ENCODE measurements at places on chromosomes 6 and 20.

DNA sequence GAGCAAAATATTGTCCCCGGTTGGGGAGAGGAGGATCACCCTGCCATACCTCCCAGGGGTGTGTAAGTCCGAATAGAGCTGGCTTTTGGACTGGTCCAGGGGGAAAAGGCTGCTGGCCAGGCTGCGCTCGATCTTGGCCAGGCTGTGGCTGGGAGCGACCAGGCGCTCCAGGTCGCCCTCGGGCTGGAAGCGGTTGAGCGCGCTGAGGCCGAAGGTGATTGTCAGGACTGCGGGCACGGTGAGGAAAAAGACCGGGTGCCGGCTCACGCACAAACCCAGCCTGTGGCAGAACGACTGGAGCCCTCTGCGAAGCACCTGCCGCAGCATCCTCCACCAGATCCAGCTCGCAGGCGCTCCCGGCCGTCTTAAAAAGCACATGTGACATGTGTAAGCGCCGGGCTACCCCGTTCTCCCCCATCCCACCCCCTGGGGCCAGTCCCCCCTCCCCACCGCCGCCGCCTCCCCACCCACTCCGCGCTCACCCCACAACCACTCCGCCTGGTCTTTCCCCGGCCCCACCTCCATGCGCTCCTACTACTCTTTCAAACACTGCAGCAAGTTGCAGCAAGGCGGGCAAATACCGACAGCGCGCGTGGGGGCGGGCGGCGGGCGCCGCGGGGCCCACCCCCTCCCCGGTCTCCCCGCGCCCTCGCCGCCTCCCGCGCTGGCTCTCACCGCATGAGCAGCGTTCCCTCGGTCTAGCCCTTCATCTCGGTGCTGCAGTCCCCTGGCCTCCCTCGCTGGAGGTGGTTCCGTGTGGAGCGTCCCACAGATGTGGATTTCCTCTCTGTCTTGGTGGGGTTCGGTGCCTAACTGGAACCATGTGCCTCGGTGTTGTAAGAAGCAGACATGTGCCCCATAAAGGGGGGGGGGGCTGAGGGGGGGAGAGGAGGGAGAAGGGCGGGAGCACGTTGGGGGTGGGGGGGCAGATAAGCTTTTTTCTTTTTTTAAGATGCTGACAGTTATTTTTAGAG lies 42.4 kb downstream of the PTCHD4 start:
- peak; percentile 9 for DNase-seq

DNA sequence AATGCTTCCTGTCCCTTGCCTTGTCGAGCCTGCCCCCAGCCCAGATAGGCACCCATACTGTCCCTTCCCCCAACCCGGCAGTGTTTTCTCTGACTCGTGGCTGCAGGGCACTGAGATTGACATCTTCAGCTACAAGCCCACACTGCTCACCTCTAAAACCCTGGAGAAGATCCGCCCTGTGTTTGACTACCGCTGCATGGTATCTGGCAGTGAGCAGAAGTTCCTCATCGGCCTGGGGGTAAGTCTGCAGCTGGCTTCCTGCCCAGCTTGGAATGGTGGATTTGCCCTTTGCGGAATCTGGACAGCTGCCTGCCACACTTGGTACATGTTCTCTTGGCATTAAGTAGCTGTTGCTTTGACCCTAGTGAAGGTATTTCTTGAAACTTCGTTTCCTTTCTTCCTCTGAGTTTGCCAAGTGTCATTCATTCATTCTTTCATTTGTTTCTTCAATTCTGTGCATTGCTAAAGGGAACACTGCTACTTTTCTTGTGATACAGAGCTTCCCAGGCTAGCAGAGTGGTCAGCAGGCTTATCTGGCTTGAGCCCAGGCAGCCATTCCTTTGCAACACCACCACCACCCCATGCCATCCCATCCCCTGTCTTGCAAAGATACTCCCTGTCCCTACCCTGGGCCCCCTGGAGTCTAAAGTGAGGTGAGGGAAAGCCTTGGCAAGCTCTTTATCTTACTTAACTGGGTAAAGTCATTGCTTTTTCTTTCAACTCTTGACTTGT lies 26.2 kb downstream of the CCDC167 start:
- no peak for DNase-seq

DNA sequence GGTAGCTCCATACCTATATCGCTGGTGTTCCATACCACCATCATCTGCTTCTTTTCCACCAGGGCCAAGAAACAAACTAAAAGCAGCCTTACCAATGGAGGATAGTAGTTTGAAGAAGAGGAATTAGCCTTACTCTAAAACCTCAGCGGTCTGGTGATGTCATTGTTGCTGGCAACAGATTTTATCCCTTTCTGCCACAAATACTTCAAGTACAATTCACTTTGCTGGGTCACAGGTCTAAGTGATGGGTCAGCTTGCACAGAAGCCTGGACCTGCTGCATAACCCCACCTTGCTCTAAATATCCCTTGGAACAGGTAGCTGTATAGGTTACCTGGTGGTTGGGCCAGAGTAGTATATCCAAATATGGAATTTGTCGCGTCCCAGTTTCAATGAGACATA lies 53.2 kb upstream of the THEMIS start:
- no peak for DNase-seq

GRCh38 chr6:143015300-143015706 lies 45.4 kb upstream of the AIG1 start:
- DNase-seq = no peak

GRCh38 chr6:161342039-161342438 lies 68.2 kb upstream of the AGPAT4 start:
- DNase-seq = no peak

- peak; percentile 92 for DNase-seq
Measured at GRCh38 chr20:62310757-62311121, 7.9 kb downstream of the ADRM1 start.

GRCh38 chr20:18981962-18982539 lies 168.5 kb downstream of the SCP2D1 start:
- DNase-seq = no peak

DNA sequence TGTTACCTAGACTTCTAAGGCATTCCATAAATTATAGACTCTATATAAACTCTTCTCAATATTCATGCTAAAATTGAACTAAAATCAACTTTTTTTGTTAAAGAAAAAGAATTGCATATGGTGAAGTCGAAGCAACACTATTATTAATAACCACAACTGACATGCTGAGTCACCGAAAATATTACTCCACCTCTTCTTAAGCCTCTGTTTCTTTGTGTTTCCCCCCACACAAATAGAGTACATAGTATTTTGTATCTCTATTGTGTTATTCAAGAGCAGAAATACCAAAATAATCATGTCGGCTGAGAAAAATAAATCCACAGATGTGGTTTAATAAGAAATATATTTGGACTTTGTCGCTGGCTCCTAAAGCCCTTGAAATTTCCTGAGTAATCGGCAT lies 23.8 kb downstream of the TFB1M start:
- DNase-seq = no peak

- no peak for DNase-seq
Measured at GRCh38 chr6:378958-379409, 12.6 kb upstream of the IRF4 start.

DNA sequence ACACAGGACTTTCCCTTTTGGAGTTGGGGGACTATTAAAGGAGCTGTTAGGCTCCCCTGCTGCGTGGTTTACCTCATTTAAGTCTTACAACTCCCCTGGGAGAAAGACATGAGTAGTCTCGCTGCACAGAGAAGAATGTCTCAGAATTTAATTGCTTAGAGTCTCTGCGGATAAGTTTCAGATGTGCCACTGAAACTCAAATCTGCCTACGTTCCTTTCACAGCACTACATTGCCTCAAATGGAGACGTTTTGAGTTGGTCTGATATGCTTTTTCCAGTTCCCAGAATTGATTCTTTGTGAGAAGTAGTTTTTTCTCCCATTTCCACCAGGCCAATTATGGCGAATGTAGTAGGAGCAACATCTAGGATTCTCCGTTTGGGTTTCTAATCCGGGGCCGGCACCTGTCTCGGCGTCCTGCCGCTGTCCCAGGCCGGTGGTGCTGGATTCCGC lies 532 bp upstream of the SLC35F1 start:
- DNase-seq = no peak
